ENCODE measurements at places on chromosomes 12 and 14. TPM values are rescaled to one million over a fixed set of nuclear protein-coding genes. Genes with fewer than 3 reads are reported as not detected.

Gene SLC25A47
- not detected for total RNA-seq

Gene BIN2
- 4.6 TPM for total RNA-seq

Gene MDGA2
- not detected for total RNA-seq

Gene ASIC1
- 0.24 TPM for total RNA-seq

Gene PRH2
- not detected for total RNA-seq

Gene TAS2R7
- not detected for total RNA-seq

GRCh38 chr12:126084480-126084879 is 1019.2 kb downstream of the AACS start:
- H3K27me3 ChIP-seq = no peaks in the 10 kb centered on the region
- H3K27ac ChIP-seq = no peak overlapping the region
- no peak overlapping the region for H3K4me3 ChIP-seq
- no peaks in the 10 kb centered on the region for H3K4me1 ChIP-seq
- H3K36me3 ChIP-seq = no peaks in the 10 kb centered on the region

DNA sequence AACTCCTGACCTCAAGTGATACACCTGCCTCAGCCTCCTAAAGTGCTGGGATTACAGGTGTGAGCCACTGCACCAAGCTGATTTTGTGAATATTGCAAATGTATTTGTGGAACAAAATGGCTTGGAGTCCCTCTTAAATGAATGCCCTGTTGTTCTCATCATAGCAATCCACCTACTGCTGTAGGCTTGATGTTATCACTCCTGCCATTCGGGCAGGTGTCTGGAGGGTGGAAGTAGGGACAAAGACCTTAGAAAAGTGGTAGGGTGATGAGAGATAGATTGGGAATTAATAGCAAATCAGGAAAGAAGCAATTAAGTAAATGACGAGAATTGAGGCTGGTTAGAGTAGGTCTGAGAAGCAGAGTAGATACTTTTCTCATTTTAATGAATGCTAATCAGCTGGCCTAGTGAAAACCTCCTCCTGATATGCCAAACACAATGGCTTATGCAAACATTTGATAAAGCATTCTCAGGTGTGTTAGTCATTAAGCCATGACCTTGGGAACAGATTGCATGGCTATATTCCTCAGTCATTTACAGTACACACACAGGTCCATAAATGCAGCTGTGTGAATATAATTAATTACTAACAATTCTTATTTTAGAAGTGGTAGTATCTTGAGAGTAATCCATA is 60.5 kb upstream of the USP44 start:
- no peak overlapping the region for H3K4me3 ChIP-seq
- no peak overlapping the region for H3K27ac ChIP-seq
- no peak for DNase-seq
- H3K4me1 ChIP-seq = peaks cover 26% of the 10 kb centered on the region
- no peaks in the 10 kb centered on the region for H3K27me3 ChIP-seq
- no peaks in the 10 kb centered on the region for H3K36me3 ChIP-seq

- no peak overlapping the region for H3K4me3 ChIP-seq
- H3K4me1 ChIP-seq = no peaks in the 10 kb centered on the region
- no peak for DNase-seq
- H3K27ac ChIP-seq = no peak overlapping the region
- no peaks in the 10 kb centered on the region for H3K27me3 ChIP-seq
Observed at GRCh38 chr12:40561395-40561966, 130.8 kb upstream of the CNTN1 start.

- DNase-seq = no peak
- peaks cover 29% of the 10 kb centered on the region for H3K36me3 ChIP-seq
- H3K4me1 ChIP-seq = no peaks in the 10 kb centered on the region
- no peaks in the 10 kb centered on the region for H3K27me3 ChIP-seq
- H3K27ac ChIP-seq = no peak overlapping the region
Observed at GRCh38 chr12:95277139-95277538, 59.5 kb downstream of the VEZT start.

GRCh38 chr14:89187501-89187900 is 229.5 kb downstream of the FOXN3 start:
- H3K4me3 ChIP-seq = no peak overlapping the region
- H3K27me3 ChIP-seq = no peaks in the 10 kb centered on the region
- H3K27ac ChIP-seq = peak overlapping the region; percentile 74
- peaks cover 11% of the 10 kb centered on the region for H3K36me3 ChIP-seq
- H3K4me1 ChIP-seq = peaks cover 42% of the 10 kb centered on the region
- no peak for DNase-seq

DNA sequence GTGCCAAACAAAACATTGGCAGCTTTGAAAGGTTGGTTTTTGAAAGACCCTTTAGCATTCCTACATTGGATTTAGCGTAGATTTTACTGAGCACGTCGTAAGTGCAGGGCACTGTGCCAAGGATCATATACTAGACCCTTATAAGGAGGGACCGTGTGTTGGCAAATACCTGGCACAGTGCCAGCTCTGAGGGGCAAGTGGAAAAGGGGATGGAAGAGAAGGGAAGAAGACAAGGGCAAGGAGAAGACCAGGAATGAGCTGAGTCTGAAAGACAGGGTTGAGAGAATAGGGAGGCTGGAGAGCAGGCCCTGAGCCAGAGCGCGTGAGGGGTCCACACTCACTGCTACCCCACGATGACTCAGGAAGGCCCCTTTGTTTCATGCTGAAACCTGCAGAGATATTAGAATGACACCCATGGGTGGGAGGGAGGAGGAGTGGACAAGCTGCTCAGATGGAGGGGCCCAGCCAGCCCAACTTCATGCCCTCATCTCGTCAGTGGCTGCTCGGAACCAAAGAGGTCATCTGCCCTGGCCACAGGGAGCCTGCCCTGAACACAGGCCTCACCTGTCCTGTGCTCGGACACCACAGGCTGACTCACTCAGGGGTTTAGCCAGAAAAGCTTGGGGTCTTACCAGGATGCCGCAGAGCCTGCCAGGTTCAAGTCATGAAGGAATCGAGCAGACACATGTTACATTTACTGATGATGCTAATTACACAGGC is 25.0 kb downstream of the RAB35 start:
- no peak overlapping the region for H3K27ac ChIP-seq
- no peaks in the 10 kb centered on the region for H3K27me3 ChIP-seq
- H3K36me3 ChIP-seq = peaks cover 8% of the 10 kb centered on the region
- no peak overlapping the region for H3K4me3 ChIP-seq

DNA sequence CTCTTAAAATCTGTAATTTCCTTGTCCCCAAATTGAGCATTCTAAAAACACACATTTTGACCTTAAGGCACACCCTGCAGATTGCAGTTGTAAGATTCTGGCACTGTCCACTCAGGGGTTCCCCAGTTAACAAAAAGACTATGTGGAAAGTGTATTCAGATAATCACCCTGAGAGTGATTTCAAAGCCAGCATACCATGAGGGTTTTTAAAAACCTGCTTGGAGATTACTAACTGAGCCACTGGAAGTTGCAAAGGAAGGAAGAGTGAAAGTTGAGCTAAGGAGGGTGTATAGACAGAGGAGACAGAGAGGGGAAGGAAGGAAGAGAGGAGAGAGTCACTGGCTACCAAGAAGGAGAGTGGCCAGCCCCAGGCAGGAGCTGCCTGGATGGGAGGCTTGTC is 82.6 kb downstream of the EML1 start:
- no peaks in the 10 kb centered on the region for H3K27me3 ChIP-seq
- H3K36me3 ChIP-seq = no peaks in the 10 kb centered on the region
- no peak overlapping the region for H3K4me3 ChIP-seq
- DNase-seq = no peak
- H3K4me1 ChIP-seq = no peaks in the 10 kb centered on the region
- H3K27ac ChIP-seq = no peak overlapping the region

DNA sequence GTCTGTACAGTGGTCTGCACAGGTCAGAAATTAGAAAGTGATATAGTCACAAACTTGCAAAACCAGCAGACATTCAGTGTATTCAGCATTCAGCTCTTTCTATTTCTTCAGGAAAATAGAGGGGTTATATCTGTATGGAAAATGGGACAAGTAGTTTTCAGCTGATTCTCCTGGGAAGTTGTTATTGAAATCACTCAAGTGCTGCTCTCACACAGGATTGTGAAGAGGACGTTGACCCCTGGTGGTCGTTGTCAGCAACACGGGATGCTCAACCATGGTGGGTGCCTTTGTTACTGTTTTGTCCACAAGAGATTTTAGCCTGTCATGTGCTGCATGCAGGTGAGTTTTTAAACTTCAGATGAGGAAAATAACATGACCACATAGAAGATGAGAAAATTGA is 981.8 kb downstream of the TMEM121 start:
- H3K4me1 ChIP-seq = no peaks in the 10 kb centered on the region
- H3K4me3 ChIP-seq = no peak overlapping the region
- no peaks in the 10 kb centered on the region for H3K36me3 ChIP-seq
- H3K27me3 ChIP-seq = no peaks in the 10 kb centered on the region

DNA sequence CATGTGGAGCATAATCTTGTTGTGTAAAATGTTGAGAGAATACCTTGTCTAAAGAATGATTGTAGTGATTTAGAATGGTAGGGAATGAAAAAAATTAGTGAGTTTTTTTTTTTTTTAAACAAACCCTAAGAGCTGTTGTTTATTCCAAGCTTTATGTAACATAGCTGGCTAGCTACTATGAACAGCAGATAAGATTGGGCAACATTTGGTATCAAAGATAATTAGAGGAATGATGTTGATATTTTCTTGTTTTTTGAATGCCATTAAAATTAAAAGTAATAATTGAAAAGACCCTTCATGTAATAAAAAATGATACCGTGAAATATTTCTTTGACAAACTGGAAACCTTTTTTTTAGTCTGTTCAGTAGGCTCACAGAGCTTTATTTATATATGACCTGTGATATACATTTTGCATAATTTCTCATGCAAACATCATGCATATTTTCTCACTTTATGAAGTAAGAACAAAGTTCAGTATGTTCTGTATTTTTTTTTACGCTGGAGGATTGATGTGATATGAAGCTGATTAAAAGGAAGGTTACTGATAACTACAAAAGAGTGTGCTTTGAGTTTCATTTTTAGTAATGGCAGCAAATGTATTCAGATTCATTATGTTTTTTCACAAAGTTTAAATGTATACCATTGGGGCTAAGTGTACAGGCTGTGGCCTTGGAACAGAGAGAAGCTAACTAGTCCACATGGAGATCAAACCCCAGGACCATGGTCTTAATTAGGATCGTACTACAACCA is 8.1 kb downstream of the CPSF6 start:
- H3K27me3 ChIP-seq = no peaks in the 10 kb centered on the region
- peaks cover 58% of the 10 kb centered on the region for H3K4me1 ChIP-seq
- no peak overlapping the region for H3K4me3 ChIP-seq
- no peak overlapping the region for H3K27ac ChIP-seq
- no peak for DNase-seq
- no peaks in the 10 kb centered on the region for H3K36me3 ChIP-seq

DNA sequence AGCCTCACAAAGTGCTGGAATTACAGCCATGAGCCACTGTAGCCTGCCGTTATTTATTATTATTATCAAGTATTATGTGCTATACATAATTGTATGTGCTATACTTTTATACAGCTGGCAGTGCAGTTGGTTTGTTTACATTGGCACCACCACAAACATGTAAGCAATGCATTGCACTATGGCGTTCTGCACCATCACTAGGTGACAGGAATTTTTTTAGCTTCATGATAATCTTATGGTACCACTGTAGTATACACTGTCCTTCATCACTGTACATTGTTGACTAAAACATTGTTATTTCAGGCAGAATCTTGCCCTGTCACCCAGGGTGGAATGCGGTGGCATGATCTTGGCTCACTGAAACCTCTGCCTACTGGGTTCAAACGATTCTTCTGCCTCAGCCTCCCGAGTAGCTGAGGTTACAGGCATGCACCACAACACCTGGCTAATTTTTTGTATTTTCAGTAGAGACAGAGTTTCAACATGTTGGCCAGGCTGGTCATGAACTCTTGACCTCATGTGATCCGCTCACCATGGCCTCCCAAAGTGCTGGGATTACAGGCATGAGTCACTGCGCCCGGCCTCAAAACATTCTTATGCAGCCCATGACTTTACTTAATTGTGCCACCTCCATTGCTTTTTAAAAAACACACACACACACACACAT is 17.1 kb downstream of the MRPL42 start:
- peaks cover 78% of the 10 kb centered on the region for H3K36me3 ChIP-seq
- no peak overlapping the region for H3K27ac ChIP-seq
- DNase-seq = no peak
- H3K4me3 ChIP-seq = no peak overlapping the region
- H3K4me1 ChIP-seq = no peaks in the 10 kb centered on the region
- no peaks in the 10 kb centered on the region for H3K27me3 ChIP-seq

GRCh38 chr14:54756656-54757392 is 145.8 kb downstream of the GCH1 start:
- no peaks in the 10 kb centered on the region for H3K27me3 ChIP-seq
- H3K36me3 ChIP-seq = peaks cover 49% of the 10 kb centered on the region
- H3K4me1 ChIP-seq = peaks cover 31% of the 10 kb centered on the region
- H3K27ac ChIP-seq = no peak overlapping the region
- no peak for DNase-seq

DNA sequence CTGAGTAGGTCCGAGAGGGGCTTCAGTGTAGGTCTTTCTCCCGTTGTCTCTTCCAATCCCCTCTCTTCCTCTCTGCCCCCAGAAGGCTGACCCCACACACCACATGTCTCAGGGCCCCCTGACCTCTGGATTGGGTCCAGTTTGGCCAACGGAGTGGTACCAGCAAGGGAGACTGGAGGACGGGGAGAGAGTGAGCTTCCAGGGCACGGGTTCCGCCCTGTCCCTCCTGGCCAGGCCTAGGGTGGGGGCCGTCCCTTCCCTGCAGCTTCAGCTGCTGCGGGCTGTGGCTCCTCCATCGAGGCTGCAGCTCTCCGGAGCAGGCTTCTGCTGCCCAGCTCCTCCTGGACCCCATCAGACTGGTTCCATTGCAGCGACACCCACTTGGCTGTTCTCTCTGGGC is 17.4 kb downstream of the FZD10 start:
- no peaks in the 10 kb centered on the region for H3K36me3 ChIP-seq
- no peaks in the 10 kb centered on the region for H3K27me3 ChIP-seq
- no peak for DNase-seq
- H3K27ac ChIP-seq = no peak overlapping the region
- H3K4me3 ChIP-seq = no peak overlapping the region
- H3K4me1 ChIP-seq = no peaks in the 10 kb centered on the region

- H3K27ac ChIP-seq = no peak overlapping the region
- no peaks in the 10 kb centered on the region for H3K4me1 ChIP-seq
- DNase-seq = no peak
- H3K36me3 ChIP-seq = no peaks in the 10 kb centered on the region
- H3K27me3 ChIP-seq = no peaks in the 10 kb centered on the region
- H3K4me3 ChIP-seq = no peak overlapping the region
Observed at GRCh38 chr12:80178846-80179245, 79.5 kb downstream of the OTOGL start.

- no peak overlapping the region for H3K4me3 ChIP-seq
- no peak overlapping the region for H3K27ac ChIP-seq
- H3K36me3 ChIP-seq = no peaks in the 10 kb centered on the region
- no peaks in the 10 kb centered on the region for H3K27me3 ChIP-seq
- no peak for DNase-seq
Observed at GRCh38 chr12:129372876-129373275, 519.6 kb downstream of the GLT1D1 start.
